Breast epithelium (tissue), 4 donors: ENCODE measurements at places on chromosomes 4 and X. TPM values are rescaled to one million over a fixed set of nuclear protein-coding genes. Genes with fewer than 3 reads are reported as not detected.
A peak's percentile ranks its signal among the peaks of the same experiment; 100 is the strongest.

GRCh38 chr4:105666693-105667092, 41.8 kb downstream of the INTS12 start:
- DNase-seq = no peak

The OPRPN gene
- total RNA-seq = not detected

- no peak for DNase-seq
These were observed 19.1 kb downstream of the HAUS3 start for GRCh38 chr4:2222838-2223237.

The PNPLA4 gene
- total RNA-seq = 22.4 TPM

The DMRTC1B gene
- total RNA-seq = not detected

- no peak for DNase-seq
These were observed 113.2 kb downstream of the ATP10D start for GRCh38 chr4:47598320-47598719.

DNA sequence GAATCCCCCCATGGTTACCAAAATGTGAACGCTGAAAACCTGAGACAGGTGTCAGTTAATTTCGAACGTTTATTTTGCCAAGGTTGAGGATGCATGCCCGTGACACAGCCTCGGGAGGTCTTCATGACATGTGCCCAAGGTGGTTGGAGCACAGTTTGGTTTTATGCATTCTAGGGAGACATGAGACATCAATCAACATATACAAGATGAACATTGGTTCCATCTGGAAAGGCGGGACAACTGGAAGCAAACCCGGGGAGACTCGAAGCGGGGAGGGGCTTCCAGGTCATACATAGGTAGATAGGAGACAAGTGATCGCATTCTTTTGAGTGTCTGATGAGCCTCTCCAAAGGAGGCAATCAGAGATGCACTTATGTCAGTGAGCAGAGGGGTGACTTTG, 11.0 kb upstream of the SH3BP2 start:
- DNase-seq = no peak

The JCHAIN gene
- total RNA-seq = 10.1 TPM

The ITGB1BP2 gene
- total RNA-seq = 1.0 TPM

DNA sequence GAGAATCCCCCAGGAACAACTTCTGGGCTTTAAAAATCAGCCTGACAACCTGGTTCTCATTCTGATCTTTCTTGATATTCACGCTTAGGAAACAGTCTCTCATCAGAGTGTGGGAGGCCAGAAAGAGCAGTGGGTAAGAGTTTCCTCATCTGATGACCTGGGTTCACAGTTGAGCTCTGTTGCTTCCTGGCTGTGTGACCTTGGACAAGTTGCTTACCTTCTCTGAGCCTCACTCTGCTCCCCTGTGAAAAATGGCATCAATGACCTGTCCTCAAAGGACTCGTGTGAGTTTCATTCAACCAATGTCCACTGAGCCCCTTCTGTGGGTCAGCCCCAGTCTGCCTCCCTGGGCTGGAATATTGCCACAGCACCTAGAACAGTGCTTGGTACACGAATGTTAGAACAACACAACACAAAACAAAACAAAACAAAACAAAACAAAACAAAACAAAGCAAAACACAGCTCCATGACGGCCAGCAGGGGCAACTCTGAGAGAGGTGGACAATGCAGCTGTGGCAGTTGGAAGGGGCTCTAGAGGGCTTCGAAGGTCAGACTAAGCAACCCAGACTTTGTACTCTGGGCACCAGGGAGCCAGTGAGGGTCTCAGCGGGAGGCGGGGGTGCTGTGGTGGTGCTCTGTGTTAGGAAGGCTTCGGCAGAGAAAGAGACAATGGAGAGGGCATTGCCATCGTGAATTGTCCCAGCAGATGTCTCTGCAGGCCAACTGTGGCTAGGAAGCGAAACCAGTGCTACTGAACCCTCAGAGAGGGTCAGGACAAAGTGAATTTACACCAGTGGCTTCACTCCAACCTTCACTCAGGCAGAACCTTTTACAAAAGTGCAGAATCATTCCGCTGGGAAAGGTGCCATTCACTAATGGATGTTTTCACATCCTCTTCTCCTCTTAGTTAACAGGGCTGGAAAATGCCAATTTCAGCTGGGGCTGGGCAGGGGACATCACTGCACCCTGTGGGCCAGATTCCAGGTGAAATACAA, 14.3 kb upstream of the C4orf50 start:
- no peak for DNase-seq

GRCh38 chr4:128241425-128241913, 46.1 kb downstream of the PGRMC2 start:
- peak; percentile 76 for DNase-seq

GRCh38 chr4:142348613-142349021, 497.5 kb downstream of the INPP4B start:
- no peak for DNase-seq

- DNase-seq = no peak
These were observed 161.7 kb downstream of the FBXW7 start for GRCh38 chr4:152374153-152374552.

DNA sequence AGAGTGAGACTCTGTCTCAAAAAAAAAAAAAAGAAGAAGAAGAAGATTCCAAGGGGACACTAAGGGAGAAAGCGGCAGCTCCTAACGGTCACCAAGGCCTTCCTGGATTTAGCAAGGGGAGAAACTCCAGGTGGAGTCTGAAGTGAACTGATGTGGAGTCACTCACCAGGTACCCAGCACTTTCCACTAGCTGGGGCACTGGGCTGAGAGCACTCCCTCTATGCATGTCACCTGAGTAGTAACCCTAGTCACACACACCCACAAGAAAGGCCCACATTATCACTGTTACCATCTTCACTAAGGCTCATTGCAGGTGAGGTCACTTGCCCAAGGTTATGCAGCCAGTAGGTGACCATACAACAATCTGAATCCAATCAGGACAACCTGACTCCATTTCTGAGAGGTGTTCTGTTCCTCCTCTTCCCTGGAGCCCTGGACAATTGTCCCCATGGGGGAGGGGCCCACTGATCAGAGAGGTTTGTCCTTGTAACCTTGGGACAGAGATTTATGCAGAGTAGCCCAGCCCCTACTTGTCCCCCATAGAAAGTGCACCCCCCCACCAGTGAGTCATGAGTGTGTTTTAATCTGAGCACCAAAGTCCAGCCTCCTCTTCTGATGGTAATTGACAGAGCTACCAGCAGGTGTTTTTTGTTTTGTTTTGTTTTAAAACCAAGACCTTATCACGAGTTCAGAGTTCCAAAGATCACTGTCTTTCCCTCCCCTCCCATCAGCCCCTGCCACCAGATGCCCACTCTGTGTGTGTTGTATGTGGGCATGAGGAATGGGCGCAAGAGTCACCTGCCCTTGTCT, 5.9 kb upstream of the SASH3 start:
- no peak for DNase-seq

GRCh38 chrX:2351999-2352995, 148.5 kb downstream of the DHRSX start:
- DNase-seq = no peak

DNA sequence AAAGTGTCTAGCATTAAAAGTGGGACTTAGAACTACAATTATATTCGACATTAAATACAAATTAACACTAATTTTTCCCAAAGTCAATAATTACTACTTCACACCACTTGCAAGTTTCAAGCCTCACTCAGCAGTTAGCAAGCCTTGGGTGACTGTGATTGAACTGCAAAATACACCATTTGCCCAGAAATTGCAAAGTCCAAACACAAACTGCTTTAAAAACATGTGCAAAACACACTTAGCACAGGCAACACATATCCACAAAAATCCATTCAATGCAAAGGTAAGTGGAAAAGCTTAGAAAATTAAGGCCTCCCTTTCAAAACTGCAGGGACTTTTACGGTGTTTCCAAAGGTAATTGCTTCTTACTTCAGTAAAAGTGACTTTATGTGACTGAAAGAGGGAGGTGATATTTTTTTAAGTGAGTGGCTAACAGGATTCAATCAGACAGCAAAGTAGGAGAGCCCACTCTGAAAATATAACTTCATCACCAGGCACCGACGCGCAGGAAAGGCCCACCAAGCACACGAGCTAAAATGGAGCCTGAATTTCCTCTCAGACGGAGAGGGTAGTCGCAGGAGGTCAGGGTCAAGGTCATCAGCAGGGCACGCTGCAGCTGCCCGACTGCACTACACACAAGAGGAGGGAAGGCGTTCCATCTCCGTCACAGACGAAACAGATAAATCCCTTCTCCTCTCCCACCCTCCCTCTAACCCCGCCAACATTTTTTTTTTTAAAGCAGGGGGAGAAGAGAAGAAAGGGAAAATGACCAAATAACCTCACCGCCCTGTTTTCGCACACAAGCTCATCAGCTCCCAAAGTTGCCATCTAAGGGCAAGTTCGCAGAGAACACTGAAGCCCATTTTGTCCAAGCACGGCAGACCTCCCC, 3.1 kb downstream of the ZNF827 start:
- DNase-seq = no peak

DNA sequence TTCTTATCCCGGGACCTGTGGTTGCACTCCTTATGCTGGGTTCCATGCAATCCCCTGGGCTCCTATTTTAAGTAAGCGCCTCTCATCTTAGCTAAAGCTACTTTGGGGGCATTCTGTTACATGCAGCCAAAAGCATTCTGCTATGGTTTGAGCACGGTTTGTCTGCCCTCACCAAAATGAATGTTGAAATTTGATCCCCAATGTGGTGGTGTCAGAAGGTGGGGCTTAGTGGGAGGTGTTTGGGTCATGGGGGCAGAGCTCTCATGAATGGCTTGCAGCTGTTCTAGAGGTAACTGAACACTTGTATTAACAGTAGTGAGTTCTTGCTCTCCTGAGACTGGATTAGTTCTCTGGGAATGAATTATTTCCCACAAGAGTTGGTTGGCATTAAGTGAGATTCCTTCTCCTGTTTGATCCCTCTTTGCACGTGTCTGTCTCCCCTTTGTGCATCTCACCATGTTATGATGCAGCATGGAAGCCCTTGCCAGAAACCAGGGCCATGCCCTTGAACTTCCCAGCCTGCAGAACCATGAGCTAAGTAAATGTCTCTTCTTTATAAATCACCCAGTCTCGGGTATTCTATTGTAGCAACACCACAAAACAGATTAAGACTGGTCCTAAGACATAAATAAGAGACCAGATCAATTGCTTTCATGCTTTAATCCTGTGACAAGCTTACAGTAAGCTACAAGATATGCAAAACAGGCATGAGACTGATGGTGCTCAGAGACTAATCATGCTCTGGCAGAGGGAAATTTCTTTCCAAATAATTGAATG, 141.8 kb downstream of the TSPAN5 start:
- DNase-seq = no peak

DNA sequence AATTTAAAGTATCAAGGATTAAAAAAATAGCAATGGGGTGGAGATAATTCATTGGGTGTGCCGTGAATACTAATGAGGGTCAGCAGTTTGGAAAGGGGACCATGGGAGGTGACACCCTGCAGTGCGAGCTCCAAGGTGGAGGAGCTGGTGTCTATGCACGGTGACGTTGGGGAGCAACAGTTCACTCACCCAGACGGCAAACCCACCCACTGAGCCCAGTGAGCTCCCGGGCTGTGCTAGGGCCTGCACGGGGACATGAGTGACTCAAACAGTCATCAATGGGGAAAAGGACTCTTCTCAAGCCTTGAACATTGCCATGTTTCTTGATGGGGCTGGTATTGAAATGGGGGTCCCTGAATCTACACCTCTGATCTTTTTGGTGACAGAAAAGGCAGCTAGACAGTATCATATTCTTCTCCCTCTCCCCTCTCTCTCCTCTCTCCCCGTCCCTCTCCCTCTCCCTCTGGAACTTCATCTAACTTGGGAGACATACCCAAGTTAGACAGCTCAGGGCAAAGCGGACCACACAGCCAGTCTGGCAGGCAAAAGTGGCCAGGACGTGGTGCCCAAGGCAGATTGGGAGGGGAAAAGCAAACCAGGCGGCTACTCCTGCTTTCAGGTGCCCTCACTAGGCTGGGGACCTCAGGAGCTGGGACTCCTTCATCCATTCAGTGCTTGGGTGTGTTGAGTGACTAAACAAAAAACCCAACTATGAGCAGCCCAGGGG, 26.3 kb upstream of the PPP2R2C start:
- no peak for DNase-seq

The NPFFR2 gene
- not detected for total RNA-seq

- DNase-seq = no peak
These were observed 67.4 kb downstream of the EDNRA start for GRCh38 chr4:147548256-147548655.

The SCLT1 gene
- 11.5 TPM for total RNA-seq

DNA sequence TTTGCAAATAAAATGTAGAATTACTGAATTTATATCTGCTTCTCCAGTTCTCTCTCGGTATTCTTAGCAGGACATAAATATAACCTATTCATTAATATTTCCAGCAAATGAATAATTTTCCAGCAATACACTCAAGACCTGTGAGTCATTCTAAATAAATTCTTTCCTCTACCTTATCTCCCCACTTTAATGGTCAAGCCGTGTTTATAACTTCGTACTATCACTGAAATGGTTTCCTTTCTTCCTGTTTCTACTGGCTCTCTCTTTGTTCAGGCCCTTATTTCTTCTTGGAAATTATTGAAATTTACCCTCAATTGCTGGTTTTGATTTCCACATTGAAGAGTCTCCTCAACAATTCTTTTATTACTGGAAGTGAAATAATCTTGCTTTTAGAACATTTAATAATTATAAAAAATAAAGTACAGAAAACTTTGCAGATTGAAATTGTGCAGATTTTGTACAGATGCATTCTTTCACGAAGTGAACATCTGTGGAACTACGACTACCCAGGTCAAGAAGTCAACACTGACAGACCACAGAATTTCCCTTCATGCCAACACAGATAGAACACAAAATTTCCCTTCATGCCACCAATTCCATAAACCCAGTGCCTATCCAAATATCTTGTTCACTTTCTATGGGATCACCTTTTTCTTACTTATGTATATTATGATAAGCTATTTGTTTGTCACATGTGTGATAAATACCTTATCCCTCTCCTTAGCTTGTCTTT, 205.7 kb downstream of the FAT4 start:
- no peak for DNase-seq

The FRG2 gene
- not detected for total RNA-seq

DNA sequence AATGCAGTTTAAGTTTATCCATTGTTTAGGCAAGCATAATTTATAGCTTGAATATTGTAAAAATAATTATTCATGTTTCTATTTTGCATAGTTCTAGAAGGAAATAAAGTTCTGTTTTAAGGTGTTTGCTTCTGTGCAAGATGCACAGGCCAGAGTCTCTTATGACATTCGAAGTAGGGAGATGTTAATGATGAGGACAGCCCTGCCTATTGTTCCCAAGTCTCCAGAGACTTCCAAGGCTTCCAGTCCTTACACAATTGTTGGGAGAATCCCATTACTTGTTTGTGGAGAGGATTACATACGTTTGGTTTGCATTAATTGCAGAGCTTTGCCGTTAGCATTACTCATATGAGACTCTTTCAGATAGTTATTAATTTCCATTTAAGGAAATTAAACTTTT, 96.2 kb upstream of the ANK2 start:
- no peak for DNase-seq

DNA sequence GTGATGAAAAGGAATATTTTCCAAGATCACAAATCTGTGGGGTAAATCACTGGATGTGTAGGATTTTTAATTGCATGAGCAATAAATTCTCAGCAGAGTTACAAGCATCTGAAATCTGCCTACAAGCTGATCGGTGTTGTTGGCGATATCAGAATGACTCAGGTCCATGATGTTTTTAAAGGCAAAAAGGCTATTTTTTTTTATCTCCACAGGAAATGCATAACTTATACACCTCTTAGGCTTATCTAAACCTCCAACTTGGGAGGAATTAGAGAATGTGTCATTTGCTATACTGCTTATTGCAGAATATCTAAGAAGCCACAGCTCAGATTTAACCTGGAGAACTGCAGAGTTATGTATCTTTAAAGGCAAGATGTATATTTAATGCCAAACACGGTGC, 61.6 kb downstream of the KIT start:
- DNase-seq = no peak

- DNase-seq = no peak
These were observed 32.4 kb upstream of the CT47C1 start for GRCh38 chrX:119040432-119040831.
